ENCODE measurements at places on chromosomes 7 and 10. TPM values are rescaled to one million over a fixed set of nuclear protein-coding genes. Genes with fewer than 3 reads are reported as not detected.

PNLIPRP2 gene
- polyA plus RNA-seq = not detected

GPER1 gene
- polyA plus RNA-seq = 0.14 TPM

DNA sequence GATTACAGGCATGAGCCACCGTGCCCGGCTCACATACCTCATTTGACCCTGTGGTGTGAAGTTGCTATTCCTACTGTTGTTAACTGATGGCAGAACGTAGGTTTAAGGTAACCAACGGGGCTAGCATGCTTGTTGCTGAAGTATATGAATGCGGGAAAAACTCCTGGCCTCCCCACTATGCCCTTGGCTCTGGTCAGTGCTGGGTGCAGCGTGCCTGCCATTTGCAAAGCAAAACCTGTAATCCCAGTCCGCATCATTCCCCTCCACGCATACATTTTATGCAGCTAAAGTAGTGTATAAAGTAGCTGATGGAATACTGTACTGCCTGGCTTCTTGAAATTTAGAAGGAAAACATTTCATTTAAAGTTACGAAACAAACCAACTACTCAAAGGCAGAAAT is 273.3 kb downstream of the SDK1 start:
- H3K27ac ChIP-seq = no peak overlapping the region
- DNase-seq = no peak
- peaks cover 1% of the 10 kb centered on the region for H3K27me3 ChIP-seq
- no peaks in the 10 kb centered on the region for H3K36me3 ChIP-seq

GRCh38 chr10:95248989-95249388 is 41.8 kb downstream of the PDLIM1 start:
- H3K27ac ChIP-seq = no peak overlapping the region
- H3K4me3 ChIP-seq = no peak overlapping the region
- H3K36me3 ChIP-seq = no peaks in the 10 kb centered on the region
- DNase-seq = no peak
- no peaks in the 10 kb centered on the region for H3K4me1 ChIP-seq

DNA sequence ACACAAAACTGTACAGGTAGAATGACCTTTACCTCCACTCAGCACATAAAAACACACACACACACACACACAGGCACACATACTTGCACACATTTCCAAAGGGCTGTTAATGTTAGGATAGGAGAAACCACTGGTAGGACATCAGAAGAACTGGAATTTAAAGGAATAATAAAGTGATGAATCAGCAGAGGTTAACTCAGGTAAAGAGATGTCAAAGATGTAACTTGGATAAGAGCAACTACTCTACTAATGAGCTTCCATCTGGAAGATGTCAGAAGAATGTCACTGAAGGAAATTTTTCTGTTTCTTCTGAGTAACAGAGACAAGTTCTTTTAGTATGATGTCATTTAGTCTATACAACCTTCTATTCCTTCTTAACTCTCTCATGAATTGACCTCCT is 26.4 kb upstream of the GPR37 start:
- no peak overlapping the region for H3K4me3 ChIP-seq
- H3K36me3 ChIP-seq = no peaks in the 10 kb centered on the region
- no peak for DNase-seq
- peaks cover 6% of the 10 kb centered on the region for H3K27me3 ChIP-seq

DNA sequence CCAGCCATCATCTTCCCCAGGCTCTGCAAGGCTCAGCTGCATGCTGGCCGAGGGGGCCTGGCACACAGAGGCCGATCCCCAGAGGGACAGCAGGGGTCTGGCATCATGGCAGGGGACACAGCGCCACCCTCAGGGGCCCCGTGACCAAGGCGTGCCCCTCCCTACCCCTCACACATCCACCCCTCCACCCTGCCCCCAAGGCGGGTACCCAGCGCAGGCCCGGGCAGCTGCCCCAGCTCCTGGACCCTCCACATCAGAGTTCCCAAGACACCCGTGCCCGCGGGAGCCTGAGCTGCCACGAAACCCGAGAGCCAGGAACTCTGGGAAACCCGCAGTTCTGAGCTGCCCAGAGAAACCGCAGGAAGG is 46.5 kb upstream of the TNRC18 start:
- H3K4me1 ChIP-seq = no peaks in the 10 kb centered on the region
- no peak overlapping the region for H3K27ac ChIP-seq
- no peaks in the 10 kb centered on the region for H3K36me3 ChIP-seq
- DNase-seq = no peak
- no peak overlapping the region for H3K4me3 ChIP-seq

DNA sequence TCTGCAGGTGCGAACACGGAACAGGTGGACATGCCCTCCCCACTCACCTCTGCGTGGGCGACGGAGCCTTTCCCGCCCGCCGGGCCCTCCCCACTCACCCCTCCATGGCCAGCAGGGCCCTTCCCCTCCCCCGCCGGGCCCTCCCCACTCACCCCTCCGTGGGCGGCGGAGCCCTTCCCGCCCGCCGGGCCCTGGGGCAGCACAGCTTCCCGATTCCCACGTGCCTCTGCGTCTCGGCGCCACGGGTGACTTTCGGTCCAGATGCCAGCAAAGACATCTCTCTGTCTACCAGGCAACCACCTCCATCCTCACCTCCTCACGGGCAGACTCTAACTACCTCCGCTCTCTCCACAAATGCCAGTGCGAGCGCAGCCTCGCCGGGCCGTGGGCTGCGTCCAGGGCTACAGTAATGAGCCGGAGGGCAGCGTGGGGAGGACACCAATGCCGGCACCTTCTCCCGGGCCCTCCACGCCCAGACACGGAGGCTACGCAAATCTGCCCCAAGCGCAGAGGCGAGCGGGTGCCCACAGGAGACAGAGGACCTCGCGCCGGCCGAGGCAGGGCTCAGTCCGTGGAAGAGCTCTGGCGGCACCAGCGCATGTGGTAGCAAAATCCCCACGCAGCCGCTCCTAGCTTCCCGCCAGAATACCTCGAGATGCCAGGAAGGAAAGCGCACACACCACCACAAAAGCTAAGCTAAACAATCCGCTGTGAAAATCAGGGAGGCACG is 21.8 kb downstream of the GPER1 start:
- H3K4me3 ChIP-seq = no peak overlapping the region
- no peaks in the 10 kb centered on the region for H3K4me1 ChIP-seq
- H3K27ac ChIP-seq = no peak overlapping the region
- DNase-seq = no peak

- DNase-seq = no peak
- no peak overlapping the region for H3K27ac ChIP-seq
- H3K27me3 ChIP-seq = no peaks in the 10 kb centered on the region
- peaks cover 6% of the 10 kb centered on the region for H3K36me3 ChIP-seq
- peaks cover 22% of the 10 kb centered on the region for H3K4me1 ChIP-seq
Measured at GRCh38 chr10:70433581-70434280, 7.8 kb downstream of the NODAL start.

Measured in immature natural killer cell (primary cell).